Nucleus accumbens (tissue), 56 donors: ENCODE measurements at places on chromosomes 6 and 20.

- DNase-seq = no peak
These were observed 159.7 kb downstream of the GMDS start for GRCh38 chr6:2085657-2086056.

DNA sequence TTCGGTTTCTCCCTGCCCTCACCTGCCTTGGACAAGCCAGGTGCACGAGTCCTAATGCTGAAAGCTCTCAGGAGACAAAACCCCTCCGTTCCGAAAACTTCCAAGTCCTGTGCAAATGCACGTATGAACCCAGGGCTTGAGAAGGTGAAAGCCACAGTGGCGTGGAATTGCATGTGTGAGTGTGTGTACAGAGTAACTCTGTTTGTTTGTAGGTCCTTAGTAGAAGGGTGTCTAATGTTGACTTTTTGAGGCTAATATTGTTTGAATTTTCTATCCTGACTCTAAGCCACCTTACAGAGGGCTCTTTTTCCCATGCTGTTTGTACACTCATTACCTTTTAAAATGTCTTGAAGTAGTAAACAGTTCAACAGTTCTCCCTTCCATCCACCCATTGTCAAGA lies 129.1 kb downstream of the FOXA2 start:
- no peak for DNase-seq

DNA sequence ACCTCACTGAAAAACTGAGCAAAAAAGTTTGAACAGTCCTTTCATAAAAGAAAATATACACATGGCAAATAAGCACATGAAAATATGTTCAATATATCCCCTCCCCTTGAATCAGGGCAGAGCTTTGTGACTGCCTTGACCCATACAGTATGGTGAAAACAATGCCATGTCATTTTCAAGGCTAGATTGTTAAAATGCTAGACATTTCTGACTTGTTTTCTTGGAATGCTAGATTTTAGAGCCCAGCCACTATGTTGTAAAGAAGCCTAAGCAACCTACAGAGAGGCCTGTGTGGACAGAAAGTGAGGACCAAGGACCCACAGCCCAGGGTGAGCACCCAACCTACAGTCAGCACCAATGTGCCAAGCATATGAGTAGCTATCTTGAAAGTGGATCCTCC lies 17.1 kb upstream of the ASF1A start:
- DNase-seq = no peak

GRCh38 chr6:101108286-101108685 lies 227.2 kb upstream of the ASCC3 start:
- DNase-seq = no peak

- no peak for DNase-seq
These were observed 16.9 kb downstream of the USP49 start for GRCh38 chr6:41878246-41878645.

DNA sequence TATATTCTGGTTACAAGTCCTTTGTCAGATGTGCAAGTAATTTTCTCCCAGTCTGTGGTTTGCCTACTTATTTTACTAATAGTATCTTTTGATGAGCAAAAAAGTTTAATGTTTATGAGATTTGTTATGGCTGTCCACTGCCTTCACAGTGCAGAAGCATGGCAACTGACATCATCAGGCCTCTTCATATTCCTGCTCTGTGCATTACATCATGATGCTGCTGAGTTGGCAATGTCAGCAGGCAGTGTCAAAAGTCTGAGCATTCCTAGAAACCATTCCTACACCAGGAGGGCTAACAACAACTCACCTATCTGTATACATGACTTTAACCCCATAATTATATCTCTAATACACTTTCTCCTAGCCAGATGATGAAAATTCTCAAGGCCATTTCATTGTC lies 10.8 kb upstream of the OR2B2 start:
- DNase-seq = no peak

DNA sequence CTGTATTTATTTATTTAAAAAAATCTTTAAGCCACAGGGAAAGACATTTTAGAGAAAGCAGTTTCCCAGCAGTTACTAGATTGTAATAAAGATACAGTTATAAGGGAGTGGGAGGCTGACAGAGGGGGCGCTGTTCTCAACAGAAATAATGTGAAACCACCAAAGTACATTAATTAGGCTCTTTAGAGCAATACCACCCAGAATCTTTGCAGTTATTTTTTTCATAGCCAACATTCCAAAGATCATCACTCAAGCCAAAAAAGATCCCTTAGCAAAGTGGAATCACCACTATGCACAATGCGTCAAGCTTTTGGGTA lies 331.3 kb upstream of the DEFB112 start:
- no peak for DNase-seq

- no peak for DNase-seq
These were observed 2.7 kb downstream of the SDCBP2 start for GRCh38 chr20:1326031-1326930.

GRCh38 chr6:130927305-130927704 lies 100.1 kb downstream of the SMLR1 start:
- no peak for DNase-seq
